ENCODE measurements at places on chromosomes 7 and 10. TPM values are rescaled to one million over a fixed set of nuclear protein-coding genes. Genes with fewer than 3 reads are reported as not detected.

Gene GPRIN2
- total RNA-seq, result not detected

Gene OR2A5
- not detected for total RNA-seq

Gene SEMA3A
- 5.0 TPM for total RNA-seq

Gene LRRD1
- not detected for total RNA-seq

Gene ASIC3
- not detected for total RNA-seq

Gene ARL5B
- 11.9 TPM for total RNA-seq

Gene RAB11FIP2
- total RNA-seq, result 6.7 TPM

Gene DHX32
- total RNA-seq, result 49.4 TPM

Gene IFRD1
- 31.8 TPM for total RNA-seq

Gene MRLN
- total RNA-seq, result not detected

Gene DENND2A
- total RNA-seq, result 0.15 TPM

Gene ADAMTS14
- not detected for total RNA-seq

Gene PDAP1
- 138 TPM for total RNA-seq

Gene SLC16A9
- 0.13 TPM for total RNA-seq

Gene STEAP1
- total RNA-seq, result 27.2 TPM

Gene ACTL6B
- total RNA-seq, result not detected

Gene BLNK
- total RNA-seq, result not detected

Gene TMEM176A
- total RNA-seq, result not detected

Gene OPN1SW
- total RNA-seq, result not detected

Gene SUN3
- not detected for total RNA-seq

Gene LIPA
- total RNA-seq, result 54.9 TPM

Gene ZNF746
- 15.2 TPM for total RNA-seq

Gene PON1
- total RNA-seq, result not detected

Gene PTPRZ1
- total RNA-seq, result not detected

Gene CHST3
- total RNA-seq, result 12.9 TPM

Gene FAM25G
- not detected for total RNA-seq

Gene WAC
- 49.8 TPM for total RNA-seq

Gene LIPK
- total RNA-seq, result not detected

Gene CDK14
- 11.4 TPM for total RNA-seq

Gene CDNF
- total RNA-seq, result 0.44 TPM

Gene KCNIP2
- not detected for total RNA-seq

Gene NPC1L1
- not detected for total RNA-seq

Gene ERVW-1
- total RNA-seq, result not detected
